Sigmoid colon (tissue), 7 donors: ENCODE measurements at places on chromosomes 1 and 21.

DNA sequence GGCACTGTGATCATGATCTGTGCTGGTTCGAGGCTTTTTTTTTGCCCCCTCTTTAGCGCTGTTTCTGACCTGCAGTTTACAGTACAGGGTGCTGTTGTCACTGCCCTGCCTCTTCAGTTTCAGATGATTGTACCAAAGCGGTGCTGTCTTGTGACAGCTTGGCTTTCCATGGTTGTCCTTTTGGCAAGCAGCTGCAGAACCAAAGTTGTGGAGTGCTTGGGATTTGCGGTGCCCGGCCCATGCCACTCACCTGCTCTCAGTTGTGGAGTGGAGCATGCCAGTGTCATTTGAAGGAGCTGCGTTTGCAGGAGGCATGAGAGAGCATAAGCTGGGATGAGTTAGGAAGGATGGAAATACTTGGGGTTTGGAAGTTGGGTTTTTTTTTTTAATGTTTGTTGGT, 48.4 kb downstream of the DOP1B start:
- DNase-seq = no peak

GRCh38 chr1:25756215-25756614, 43.8 kb upstream of the SELENON start:
- DNase-seq = no peak

DNA sequence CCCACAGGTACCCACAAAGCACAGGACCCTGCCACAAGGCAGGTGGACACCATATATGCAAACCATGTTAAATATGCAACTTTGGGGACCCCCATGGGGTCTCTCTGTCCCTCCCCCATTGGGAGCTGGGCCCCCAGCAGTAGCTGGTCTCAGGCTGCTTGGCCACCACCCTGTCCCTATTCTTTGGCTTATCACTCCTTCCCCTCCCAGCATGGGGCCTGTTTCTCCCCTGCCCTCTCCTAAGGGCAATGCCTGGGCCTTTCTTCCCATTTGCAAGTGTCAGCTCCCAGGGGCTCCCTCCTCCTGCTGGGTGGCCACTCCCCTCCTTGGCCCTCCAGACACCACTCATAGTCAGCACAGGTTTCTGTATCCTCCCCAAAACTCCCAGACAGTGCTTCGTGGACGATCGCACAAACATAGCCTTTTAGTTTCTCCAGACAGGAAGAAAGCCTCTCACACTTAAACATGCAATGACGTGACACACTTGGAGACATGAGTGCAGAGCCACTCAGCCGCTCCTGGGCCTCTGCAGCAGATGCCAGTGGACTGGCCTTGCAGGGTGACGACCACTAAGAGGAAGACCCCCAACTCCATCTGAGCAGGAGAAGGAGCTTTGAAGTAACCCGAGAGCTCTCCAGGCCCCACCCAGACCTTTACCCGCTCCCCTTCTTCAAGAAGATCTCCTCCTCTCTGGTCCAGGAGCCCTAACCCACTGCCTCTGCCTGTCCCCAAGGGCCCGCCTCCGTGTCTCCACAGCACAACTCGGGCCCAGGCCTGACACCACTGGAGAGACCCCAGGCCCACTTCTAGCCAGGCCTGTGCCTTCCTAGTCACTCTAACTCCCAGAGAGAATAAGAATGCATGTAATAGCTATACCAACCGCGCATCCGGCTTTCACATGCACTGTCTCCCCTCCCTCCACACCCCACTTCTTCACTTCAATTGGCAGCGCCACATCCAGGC, 22.9 kb downstream of the CITED4 start:
- no peak for DNase-seq

DNA sequence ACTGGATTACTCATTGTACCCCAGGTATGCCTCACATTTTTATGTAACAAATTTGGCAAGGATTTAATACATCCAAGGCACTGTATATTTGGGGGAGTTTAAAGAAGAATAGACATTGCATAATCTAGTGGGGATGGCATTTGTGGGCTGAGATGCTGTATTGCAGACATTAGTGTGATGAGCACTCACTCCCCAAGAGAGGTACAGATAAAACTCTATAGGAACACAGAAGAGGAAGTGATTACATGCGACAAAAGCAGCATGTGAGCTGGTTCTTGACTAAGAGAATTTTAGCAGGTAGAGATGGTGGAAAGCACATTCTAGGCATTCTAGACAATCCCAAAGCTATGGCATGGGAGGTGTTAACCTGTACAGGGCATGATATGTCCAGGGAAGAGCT, 24.2 kb upstream of the CDC14A start:
- DNase-seq = no peak

DNA sequence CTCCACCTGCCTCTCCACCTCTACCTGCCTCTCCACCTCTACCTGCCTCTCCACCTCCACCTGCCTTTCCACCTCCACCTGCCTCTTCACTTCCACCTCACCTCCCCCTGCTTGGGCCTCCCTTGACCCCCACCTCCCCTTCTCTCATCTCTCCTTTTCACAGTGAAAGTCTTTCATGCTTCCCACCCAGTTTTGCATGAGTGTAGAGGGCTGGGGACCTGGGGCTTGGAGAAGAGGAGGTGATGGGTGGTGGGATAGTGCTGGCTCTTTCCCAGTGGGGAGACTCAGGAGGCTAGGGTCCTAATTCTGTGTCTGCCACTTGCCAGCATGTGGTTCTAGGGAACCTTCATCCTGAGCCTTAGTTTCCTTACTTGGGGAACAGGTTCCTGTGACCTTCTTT, 316.2 kb upstream of the C1orf174 start:
- no peak for DNase-seq

GRCh38 chr1:112532064-112532463, 23.3 kb downstream of the WNT2B start:
- DNase-seq = no peak

DNA sequence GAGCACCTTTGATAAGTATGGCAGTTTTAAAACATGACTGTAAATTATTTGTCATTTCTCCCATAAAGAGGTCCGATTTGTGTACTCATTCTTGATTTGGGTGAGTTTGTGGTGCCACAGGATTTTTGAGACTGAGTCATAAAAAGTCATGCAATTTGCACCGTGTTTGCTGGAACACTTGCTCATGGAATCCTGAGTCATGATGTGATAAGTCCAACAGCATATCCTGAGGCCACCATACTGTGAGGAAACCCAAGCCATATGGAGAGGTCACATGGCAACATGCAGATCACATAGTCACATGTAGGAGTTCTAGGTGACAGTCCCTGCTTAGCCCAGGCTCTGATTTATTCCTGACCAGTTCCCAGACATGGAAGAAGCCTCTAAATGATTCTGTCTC, 40.8 kb upstream of the PRRX1 start:
- no peak for DNase-seq

GRCh38 chr1:21594935-21595897, 73.9 kb downstream of the RAP1GAP start:
- DNase-seq = no peak

GRCh38 chr1:183908079-183908478, 103.2 kb downstream of the RGL1 start:
- DNase-seq = no peak

DNA sequence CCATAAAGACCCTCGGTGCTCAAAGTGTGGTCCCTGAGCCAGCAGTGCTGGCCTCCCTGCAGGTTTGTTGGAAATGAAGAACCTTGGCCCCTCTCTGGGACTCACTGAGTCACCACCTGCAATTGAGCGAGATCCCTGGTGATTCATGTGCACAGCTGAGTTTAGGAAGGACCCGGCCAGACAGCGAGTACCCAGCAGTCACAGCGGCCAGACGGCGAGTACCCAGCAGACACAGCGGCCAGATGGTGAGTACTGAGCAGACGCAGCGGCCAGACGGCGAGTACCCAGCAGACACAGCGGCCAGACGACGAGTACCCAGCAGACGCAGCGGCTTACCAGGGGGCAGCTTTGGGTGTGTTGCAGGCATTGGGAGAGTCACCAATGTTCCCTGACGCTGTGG, 123.8 kb downstream of the PRDM16 start:
- no peak for DNase-seq

GRCh38 chr1:245337829-245338484, 183.2 kb downstream of the KIF26B start:
- no peak for DNase-seq

DNA sequence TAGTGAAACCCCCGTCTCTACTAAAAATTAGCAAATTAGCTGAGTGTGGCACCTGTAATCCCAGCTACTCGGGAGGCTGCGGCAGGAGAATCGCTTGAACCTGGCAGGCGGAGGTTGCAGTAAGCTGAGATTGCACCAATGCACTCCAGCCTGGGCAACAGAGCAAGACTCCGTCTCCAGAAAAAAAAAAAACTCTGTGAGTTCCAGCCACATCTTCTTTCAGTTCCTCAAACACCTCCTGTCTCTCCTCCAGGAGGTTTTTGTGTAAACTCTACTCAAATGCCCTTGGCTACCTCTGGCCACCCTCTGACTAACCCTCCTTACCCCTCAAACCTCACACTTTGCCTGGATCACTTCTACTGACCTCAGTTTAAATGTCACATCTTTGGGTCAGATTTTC, 38.1 kb downstream of the RCSD1 start:
- DNase-seq = no peak

GRCh38 chr1:55217226-55217986, 2.2 kb upstream of the USP24 start:
- DNase-seq = no peak

GRCh38 chr1:28751315-28752060, 14.7 kb downstream of the YTHDF2 start:
- no peak for DNase-seq

- DNase-seq = peak; percentile 86
Observed at GRCh38 chr21:20997636-20998455, at the start of gene NCAM2. Gene NCAM2, plus strand, starts transcription at chr21:20998409.

GRCh38 chr1:212514782-212515181, 82.1 kb downstream of the NENF start:
- no peak for DNase-seq

DNA sequence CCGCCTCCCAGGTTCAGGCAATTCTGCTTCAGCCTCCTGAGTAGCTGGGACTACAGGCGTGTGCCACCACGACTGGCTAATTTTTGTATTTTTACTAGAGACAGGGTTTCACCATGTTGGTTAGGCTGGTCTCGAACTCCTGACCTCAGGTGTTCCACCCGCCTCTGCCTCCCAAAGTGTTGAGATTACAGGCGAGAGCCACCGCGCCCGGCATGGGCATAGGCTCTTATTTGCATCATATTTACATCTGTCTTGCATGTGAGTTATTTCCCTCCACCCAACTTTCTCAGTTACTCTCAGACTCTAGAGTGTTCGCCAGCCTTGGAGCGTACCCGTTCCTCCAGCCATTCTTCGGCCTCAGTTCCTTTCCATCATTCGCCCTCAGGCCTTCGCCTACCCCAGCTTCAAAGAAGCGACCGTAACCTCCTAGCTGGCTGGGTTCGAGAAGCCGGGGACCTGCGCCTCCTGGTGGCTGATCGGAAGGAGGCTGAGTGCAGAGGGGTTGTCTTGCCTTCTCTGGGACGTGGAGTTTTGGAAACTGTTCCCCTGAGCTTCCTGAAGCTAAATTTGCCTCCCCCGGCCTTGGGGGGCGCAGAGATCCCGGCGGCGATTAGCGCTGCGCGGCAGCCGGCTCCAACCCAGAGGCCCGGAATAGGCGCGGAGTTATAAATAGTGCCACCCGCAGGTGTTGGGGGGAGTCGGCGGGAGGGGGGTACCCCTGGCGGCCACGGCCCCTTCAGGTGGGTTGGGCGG, 3.6 kb upstream of the ZBTB7B start:
- peak; percentile 87 for DNase-seq

GRCh38 chr1:64082459-64082858, 121.0 kb upstream of the UBE2U start:
- DNase-seq = no peak

GRCh38 chr1:162487241-162487640, 10.4 kb upstream of the UHMK1 start:
- no peak for DNase-seq

DNA sequence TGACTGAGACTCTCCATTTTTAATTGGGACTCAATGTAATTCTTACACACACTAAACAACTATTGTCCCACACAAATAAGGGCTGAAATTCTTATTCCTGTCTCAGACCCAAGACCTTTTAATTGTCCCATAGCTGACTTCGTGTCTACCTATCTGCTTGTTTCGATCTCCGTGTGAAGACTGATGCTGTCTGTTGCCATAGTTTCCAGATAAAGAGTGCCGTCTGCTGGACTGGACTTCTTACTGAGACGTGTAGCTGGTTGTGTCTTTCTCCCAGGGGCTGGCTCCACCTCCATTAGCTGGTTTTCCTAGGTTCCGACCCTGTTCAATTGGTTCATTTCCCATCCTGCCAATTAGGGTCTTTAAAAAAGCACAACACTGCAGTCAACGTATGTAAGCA, 235.3 kb upstream of the PLXNA2 start:
- DNase-seq = no peak

GRCh38 chr1:161987872-161988271, 35.8 kb downstream of the OLFML2B start:
- DNase-seq = peak; percentile 91

GRCh38 chr1:3718764-3719163, 33.5 kb upstream of the CCDC27 start:
- no peak for DNase-seq

GRCh38 chr21:16258844-16259611, 529.2 kb downstream of the USP25 start:
- DNase-seq = no peak

- DNase-seq = no peak
Observed at GRCh38 chr1:229621663-229622062, 4.3 kb downstream of the TAF5L start.

- DNase-seq = no peak
Observed at GRCh38 chr1:235946571-235946981, 79.9 kb upstream of the LYST start.

GRCh38 chr1:170807432-170807831, 127.9 kb upstream of the MROH9 start:
- DNase-seq = no peak

DNA sequence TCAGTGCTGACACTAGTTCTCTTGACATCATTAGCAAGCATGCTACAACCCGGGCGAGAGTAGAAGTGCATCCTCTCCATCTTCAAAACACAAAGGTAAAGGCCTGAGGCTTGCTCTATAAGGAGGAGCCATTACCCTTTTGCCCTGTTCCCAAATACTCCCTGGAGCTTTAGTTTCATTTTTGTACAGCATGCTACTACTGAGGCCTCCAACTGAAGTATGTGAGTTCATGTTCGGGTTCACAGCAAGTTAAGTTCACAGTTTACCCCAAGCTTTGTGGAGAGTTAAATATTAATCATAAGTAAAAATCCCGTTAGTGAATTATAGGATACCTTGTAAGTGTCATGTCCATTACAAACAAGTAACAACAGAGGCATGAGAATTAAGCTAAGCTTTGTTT, 156.6 kb downstream of the APP start:
- no peak for DNase-seq

GRCh38 chr1:11595285-11595684, 58.9 kb downstream of the FBXO2 start:
- DNase-seq = no peak

DNA sequence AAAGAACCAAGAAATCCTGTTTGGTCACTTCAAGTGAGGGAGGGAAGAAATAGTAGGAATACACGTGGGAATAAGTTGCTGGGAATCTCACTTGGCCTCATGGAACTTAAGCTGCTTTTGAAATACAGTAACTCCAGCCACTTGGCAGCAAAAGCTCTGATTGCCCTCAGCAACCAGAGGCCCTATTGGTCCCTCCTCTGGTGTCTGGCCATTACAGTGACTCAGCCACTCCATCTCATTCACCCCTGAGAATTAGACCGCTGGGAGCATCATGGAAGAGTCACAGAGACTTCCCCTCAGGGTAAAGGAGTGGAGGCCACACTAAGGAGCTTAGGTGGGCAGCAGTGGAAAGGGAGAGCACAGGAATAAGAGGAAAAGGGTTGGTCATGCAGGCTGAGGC, 99.6 kb downstream of the ELAVL4 start:
- no peak for DNase-seq

- peak; percentile 53 for DNase-seq
Observed at GRCh38 chr1:22119626-22120468, 23.1 kb downstream of the WNT4 start.
